Neuronal stem cell (in vitro differentiated cells): ENCODE measurements at places on chromosomes 12 and 14.

DNA sequence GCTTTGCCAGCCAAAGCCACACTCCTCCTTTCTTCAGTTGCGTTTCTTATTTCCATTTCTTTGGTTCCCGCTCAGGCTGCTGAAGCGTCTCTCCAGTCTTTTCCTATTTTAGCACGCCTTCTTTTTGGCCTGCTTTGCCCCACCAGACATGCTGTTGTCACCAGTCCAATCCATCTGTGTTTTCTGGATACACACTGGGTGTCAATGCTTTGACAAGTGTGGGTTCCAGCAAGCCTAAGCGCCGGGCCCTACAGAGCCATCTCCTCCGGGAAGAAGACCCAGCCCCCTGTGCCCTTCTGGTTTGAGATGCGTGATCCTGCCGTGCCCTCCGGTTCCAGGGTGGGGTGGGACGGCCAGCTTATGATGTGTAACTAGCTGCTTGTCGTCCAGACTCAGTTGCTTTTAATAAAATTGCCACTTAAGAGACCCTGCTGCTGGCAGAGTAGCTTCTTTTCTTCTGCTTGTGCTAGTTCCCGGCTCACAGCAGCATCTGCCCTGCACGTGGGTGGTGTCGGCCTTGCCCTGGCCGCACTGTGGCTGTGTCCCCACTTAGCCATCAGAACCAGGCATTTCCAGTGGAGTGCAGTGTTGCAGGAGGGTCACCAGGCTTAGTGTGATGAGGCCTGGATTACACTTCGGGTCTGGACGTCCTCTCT, 29.7 kb downstream of the EML1 start:
- no peak for DNase-seq

GRCh38 chr12:69044887-69045286, 111.9 kb upstream of the CPM start:
- DNase-seq = no peak

- no peak for DNase-seq
These were observed 216.2 kb downstream of the BCL11B start for GRCh38 chr14:99055816-99056215.

DNA sequence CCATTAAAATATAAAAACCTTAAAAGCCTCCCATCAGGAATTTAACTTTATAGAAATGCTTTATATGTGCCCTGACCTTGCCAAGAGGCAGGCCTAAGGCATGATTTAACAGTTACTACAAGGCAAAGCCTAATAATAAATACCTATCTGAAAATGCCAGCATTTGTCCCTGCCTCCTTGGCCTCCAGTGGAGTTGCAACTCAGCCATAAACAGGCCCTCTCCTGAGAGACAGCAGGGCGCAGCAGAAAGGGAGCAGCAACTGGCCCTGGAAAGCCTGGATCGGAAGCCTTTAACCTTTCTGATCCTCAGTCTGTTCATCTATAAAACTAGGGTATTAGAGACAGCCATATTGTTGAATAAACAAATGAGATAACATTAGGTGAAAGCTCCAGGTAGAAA, 324.4 kb downstream of the PAWR start:
- DNase-seq = no peak

GRCh38 chr12:9794484-9795093, 32.7 kb upstream of the KLRF1 start:
- no peak for DNase-seq

DNA sequence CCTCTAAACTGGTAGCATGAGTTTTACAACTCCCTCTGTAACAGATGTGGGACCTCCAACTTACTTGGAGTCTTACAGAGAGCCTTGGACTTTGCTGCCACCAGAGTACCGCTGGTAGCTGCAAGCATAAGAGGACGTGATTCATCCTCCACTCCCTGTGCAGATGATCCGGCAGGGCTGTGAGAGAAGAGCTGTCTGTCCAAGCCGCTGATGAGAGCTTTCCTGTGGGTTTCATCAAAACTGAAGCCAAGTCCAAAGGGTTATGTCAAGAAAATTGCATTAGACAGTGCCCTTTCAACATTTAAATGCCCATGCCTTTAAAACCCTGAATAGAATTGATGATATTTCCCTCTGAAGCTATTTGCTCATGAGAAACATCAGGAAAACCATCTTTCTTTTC, 85.8 kb downstream of the LLPH start:
- no peak for DNase-seq
